ENCODE measurements at places on chromosomes 5 and 9.

- no peak for DNase-seq
These were observed 28.4 kb downstream of the CDHR2 start for GRCh38 chr5:176577312-176578176.

GRCh38 chr9:3170819-3171218, 326.9 kb upstream of the PUM3 start:
- DNase-seq, result no peak

DNA sequence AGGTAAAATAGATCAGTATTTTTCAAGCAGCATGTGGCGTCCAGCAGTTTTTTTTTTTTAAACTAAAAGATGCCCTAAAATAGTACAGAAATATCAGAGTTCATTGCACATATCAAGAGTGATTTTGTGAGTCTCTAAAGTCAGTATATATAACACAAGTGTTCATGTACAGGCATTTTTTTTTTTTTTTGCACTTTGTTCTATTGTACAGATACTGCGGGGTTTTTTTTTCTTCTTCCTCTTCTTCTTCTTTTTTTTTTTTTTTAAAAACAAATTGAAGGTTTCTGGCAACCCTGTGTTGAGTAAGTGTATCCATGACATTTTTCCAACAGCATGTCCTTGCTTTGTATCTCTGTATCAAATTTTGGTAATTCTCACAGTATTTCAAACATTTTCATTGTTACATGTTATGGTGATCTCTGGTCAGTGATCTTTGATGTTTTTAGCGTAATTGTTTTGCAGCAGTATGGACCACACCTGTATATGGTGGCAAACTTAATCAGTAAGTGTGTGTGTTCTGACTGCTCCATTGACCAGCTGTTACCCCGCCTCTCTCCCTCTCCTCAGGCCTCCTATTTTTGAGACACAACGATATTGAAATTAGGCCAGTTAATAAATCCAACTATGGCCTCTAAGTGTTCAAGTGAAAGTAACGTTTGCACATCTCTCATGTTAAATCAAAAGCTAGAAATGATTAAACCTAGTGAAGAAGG, 76.8 kb downstream of the TRIO start:
- no peak for DNase-seq

DNA sequence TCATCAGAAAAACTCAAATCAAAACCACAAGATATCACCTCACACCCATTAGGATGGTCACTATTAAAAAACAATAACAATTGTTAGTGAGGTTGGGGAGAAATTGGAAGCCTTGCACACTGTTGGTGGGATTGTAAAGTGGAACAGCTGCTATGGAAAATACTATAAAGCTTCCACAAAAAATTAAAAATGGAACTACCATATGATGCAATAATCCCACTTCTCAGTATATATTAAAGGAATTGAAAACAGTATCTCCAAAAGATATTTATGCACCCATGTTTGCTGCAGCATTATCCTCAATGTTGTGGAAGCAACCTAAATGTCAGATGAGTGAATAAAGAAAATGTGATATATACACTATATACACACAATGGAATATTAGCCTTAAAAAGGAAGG, 14.5 kb upstream of the ADRA1B start:
- no peak for DNase-seq

DNA sequence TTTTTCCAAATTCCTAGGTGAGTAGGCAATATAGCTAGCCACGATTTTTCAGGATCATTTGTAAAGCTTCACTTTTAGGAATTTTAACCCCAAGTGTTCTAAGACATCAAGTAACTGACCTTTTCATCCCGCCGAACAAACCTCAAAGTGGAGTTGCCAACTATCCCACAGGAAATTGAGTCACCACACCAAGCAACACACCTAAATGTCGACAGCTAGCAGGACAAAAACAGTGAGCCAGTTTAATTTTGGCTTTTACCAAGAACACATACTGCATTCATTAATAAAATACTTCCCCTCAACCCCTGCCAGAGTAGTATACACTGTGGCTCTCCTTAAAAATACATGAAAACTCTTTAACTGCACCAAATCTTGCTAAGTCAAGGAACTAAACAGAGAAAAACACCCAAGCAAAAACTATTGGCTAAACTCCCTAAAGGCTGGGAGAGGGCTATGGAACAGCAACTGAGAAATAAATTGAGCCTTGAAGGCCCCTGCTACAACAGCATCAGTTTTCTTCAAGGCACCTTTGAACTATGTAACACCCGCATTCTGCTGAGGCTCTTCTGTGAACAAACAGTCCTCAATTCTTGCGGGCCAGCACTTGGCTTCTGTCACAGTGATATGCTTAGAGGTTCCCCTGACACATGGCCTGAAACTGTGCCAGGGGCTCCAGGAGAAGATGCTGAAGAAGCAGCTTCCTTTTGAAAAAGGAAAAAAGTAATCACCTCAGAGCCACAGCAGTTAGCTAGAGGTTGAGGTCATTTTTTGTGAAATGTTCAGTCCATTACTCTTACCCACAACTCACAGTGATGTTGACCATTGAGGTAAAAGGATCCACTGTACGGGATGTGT, 459.6 kb downstream of the RAB3C start:
- DNase-seq, result no peak

DNA sequence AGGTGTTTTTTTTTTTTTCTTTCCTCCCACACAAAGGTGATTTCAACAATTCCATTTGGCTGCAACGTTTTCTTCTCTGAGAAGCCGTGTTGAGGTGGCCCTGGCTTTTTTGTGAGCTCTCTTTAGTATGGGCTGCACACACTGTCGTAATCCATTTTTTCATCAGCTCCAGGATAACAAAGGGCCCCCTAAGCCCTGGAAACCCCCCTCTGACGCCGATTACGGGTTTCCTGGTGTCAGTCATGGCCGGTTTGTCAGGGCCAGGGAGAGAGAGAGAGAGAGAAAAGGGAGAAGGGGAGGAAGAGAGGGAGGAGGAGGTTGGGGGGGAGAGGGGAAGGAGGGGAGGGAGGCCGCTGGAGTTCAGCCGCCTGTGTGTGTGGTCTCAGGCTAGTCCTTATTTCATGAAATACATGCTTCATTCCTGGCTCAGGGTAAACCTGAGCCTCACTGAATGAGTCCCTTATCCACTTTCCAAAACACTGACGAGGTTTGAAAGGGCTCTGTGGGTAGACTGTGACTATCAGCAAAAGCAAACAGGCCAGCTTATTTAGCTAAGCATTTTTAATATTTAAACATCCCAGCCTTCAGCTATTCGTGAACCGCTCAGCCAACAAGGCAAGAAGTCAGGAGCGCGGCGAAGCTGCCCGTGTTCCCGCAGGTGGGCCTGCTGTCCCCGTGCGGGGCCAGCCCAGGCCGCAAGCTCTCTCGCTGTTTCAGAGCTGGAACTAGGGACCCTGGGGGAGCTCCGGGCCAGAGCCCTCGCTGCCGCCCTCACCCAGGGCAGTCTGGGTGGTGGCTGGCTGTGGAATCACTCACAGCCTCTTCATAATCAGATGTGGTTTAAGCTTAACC, 172.8 kb downstream of the ERCC6L2 start:
- no peak for DNase-seq

GRCh38 chr9:128114326-128115186, 13.0 kb downstream of the PTGES2 start:
- DNase-seq, result no peak

GRCh38 chr5:131488463-131488862, 146.6 kb downstream of the RAPGEF6 start:
- DNase-seq, result no peak

- no peak for DNase-seq
These were observed 131.3 kb downstream of the SEC61B start for GRCh38 chr9:99353408-99353807.

GRCh38 chr5:38258319-38259061, at the start of gene EGFLAM:
TSS of gene EGFLAM (plus strand) at chr5:38258559. CDS start at chr5:38258755, 196 bp downstream.
- peak; percentile 59 for DNase-seq

- no peak for DNase-seq
These were observed 18.6 kb downstream of the JAKMIP2 start for GRCh38 chr5:147763791-147764525.

DNA sequence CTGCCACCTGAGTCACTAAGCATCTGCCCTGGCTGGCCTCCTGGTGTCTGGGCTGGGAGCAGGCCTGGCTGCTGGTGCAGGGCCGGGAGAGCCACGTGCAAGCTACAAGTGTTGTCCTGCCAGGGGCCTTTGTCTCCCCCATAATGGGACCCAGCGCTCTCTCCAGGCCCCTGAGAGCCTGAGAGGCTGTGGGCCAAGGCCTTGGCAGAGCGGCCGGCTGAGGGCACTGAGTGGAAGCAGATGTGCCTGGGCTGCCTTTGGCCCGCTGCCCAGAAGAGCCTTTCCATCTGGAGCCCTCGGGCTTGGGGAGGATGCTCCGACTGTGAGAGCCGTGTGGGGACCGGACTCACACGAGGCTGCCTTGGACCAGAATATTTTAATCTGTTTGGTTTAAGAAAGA, 185.5 kb downstream of the RGS3 start:
- DNase-seq, result peak; percentile 55

- no peak for DNase-seq
These were observed 108.2 kb upstream of the DMAC1 start for GRCh38 chr9:7907551-7908337.

GRCh38 chr9:132578367-132578932, 4.0 kb upstream of the BARHL1 start:
- no peak for DNase-seq

GRCh38 chr5:55679556-55679955, 32.6 kb downstream of the SLC38A9 start:
- no peak for DNase-seq

DNA sequence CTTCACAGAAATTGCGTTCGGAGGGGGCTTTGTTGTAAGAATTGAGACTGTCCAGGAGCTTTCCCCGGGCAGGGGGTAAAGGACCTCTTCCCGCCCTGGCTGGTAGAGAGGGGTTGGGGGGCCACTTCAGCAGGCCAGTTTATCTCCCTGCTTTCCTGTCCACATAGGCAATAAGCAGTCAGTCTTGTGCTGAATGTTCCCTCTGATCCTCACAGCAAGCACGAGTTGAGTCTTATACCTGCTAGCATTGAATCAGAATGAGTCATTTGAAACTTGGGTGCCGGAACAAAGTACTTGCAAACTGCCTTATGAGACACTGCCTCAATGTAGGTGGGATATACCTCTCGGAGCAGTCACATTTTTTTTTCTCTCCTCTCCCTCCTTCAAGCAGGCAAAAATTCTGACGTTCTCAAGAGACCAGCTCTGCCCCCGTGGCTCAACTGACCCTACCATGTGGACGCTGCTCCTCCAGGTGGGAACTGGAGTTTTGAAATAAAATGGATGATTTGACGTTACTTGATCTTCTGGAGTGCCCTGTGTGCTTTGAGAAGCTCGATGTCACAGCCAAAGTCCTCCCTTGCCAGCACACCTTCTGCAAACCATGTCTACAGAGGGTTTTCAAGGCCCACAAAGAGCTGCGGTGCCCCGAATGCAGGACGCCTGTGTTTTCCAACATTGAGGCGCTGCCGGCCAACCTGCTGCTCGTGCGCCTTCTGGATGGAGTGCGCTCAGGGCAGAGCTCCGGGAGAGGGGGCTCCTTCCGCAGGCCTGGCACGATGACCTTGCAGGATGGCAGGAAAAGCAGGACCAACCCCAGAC, 1.3 kb downstream of the SH3RF2 start:
- DNase-seq, result no peak

- DNase-seq, result no peak
These were observed 159.5 kb downstream of the GABRG2 start for GRCh38 chr5:162227075-162227474.

- DNase-seq, result no peak
These were observed 80.8 kb downstream of the ASTN2 start for GRCh38 chr9:117334101-117334500.

GRCh38 chr5:42811591-42812446, at the start of gene SELENOP:
TSS of gene SELENOP (minus strand) at chr5:42811892. CDS start at chr5:42808353, 3,539 bp downstream.
- peak; percentile 78 for DNase-seq

- no peak for DNase-seq
These were observed 145.3 kb upstream of the RASA1 start for GRCh38 chr5:87122151-87122977.

GRCh38 chr9:97398999-97399758, 12.7 kb upstream of the TDRD7 start:
- DNase-seq, result peak; percentile 9

DNA sequence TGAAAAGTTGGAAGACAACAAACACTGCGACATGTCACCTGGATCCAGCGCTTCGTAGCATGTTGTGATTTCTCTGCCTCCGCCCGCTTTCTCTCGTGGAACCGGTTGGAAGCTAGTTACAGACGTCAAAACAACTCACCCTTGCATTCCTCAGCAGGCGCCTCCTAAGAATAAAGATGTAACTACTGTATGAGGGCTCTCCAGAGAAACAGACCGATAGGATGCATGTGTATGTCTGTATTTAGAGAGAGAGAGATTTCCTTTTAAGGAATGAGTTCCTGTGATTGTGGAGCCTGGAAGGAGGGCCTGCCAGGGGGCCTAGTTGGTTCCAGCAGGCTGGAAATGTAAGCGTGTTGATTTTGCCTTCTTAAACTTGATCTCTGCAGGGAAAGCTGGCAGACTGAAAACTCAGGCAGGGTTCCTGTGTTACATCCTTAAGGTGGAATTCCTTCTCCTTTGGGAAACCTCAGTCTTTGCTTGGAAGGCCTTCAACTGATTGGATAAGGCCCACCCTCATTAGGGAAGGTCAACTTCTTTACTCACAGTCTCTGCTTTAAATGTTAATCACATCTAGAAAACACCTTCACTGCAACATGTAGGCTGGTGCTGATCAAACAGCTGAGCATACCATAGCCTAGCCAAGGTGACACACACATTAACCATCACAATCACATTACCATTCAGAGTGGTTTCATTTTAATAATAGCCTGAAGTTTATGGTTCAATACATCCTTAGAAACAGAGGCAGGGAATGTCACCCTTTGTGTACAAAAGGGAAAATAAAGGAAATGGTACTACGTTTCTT, 163.8 kb downstream of the SYK start:
- no peak for DNase-seq

- no peak for DNase-seq
These were observed 21.0 kb upstream of the RHOBTB3 start for GRCh38 chr5:95709967-95710650.

DNA sequence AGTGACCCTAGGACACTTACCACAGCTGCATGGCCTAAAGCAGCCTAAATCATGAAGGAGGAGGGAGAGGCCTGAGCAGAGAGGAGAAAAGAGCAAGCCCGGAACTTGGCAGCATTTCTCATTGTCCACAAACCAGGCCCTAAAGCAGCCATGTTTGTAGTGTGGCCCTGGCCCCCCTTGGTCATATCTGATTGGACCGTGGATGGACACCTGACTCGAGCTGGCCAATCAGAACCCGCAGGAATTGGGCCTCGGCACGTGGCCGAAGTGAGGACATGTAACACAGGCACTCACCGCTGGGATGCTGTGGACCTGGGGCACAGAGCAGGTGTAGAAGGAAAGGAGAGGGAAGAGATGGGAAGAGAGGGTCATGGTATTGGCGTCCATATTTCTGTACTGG, 56.9 kb downstream of the ASS1 start:
- DNase-seq, result no peak

DNA sequence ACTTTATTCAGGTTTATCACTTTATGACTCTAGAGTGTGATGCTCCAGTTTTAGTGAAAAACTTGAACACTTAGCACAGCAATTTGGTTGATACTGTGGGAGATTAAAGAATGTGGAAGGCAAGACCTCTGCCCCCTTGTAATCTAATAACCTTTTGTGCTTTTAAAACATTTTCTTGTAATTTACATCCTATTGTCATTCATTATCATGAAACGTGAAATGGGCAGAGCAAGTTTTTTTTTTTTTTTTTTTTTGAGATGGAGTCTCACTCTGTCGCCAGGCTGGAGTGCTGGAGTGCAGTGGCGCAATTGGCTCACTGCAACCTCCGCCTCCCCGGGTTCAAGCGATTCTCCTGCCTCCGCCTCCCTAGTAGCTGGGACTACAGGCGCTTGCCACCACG, 1.8 kb downstream of the PAIP2 start:
- no peak for DNase-seq

Data from NCI-H2081 (cell line).